ENCODE measurements at places on chromosomes 7 and 10.
A peak's percentile ranks its signal among the peaks of the same experiment; 100 is the strongest.

GRCh38 chr10:88805361-88805760, 2.8 kb downstream of the LIPM start:
- DNase-seq = no peak

DNA sequence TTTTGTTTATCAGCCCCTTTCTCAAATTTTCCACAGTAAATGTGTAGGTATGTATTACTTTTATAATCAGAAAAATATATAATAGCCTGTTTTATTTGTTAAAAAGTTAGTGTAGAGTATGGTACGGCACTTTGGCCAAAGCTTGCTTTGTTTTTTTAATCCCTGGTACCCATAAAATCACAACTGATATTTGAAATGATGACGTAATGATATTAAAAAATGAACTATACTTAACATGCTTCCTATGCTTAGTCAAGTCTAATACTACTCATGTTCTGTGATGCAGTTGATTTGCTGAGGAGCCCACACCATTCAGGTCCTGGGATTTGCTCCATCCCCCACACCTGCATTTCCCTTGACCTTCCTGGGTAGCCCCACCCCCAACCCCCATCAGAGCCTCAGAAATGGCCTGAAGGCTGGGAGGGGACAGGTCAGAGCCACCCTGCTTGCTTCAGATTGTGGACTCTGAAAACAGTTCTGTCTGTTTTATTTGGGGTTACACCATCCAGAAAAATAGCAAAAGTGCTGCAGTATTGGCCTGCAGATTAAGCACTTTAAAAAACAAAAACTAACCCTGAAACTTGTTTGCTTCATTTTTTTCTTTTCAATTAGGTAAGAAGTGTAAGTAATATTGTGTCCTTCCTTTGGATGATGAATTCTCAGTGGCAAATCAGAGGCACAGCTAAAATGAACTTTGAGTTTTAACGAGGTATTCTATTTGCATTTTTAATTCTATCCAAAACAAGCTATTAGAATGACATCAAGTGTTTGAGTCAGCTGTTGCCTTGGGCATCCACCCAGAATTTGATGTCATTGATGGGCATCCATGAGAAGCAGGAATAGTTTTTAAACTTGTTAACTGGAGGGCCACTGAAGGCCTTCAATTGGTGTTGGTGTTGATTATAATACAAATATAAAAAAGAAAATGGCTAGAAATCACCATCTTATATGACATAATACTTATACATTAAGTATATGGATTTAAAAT, 23.3 kb downstream of the PLCE1 start:
- DNase-seq = no peak

GRCh38 chr10:127840884-127841283, 51.9 kb downstream of the CLRN3 start:
- no peak for DNase-seq

DNA sequence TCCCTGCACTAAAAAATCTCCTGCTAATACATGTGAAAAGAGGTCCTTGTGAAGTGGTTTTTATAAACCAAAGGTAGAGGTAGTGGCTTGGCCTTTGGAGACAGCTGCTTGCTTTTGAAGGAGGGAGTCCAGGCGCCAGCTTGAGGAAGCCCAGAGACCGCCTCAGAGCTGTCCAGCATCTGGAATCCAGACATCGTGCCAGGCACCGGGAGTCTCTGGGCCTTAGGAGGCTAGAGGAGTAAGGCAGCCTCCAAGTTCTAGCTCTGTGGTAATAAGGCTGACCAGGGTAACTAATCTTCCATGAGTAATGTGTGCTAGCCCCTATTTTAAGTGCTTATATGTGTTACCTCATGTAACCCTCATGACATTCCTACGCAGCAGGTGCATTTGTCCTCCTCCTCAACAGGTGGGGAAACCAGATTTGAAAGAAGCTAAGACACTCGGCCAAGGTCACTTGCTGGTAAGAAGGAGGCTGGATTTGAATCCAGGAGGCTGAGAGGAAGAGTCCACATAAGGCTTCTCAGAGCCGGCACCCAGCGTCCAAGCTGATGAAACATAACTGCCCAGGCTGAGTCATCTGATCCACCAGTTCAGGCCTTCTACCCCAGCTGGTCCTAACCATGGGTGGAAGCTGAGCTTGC, 26.1 kb downstream of the PRLHR start:
- DNase-seq = no peak

GRCh38 chr7:155789001-155789725, 23.1 kb downstream of the SHH start:
- DNase-seq = no peak

DNA sequence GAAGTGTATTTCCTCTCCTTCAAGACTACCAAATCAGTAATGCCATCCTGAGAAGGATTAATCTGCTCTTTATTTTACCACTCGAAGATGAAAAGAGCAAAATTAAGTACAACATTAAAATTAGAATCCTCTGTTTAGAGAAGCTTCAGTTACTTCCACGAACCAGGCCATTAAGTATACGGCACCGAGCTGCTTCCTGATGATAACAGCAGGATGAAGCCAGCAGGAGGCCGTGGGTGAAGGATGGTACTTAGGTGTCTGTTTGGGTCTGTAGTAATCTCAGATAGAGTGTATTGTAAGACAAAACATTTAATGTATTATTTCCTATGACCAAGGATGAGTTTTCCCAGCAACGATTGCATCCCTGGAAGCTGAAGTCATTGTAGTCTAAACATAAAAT, 362.8 kb downstream of the SFMBT2 start:
- no peak for DNase-seq

- DNase-seq = peak; percentile 88
Measured at GRCh38 chr7:7857143-7857583, 111.4 kb upstream of the GLCCI1 start.

DNA sequence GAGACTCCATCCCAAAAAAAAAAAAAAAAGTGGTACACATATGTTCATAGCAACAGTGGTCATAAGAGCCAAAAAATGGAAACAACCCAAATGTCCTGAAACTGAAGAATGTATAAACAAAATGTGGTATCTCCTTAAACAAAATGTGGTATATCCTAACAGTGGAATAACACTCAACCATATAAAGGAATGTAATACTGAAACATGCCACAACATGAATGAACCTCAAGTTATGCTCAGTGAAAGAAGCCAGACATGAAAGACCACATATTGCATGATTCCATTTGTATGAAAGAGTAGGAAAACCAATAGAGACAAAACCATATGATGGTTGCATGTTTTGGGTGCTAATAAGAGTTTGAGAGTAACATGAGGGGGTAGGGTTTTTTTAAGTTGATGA, 3.1 kb downstream of the GJC3 start:
- no peak for DNase-seq

DNA sequence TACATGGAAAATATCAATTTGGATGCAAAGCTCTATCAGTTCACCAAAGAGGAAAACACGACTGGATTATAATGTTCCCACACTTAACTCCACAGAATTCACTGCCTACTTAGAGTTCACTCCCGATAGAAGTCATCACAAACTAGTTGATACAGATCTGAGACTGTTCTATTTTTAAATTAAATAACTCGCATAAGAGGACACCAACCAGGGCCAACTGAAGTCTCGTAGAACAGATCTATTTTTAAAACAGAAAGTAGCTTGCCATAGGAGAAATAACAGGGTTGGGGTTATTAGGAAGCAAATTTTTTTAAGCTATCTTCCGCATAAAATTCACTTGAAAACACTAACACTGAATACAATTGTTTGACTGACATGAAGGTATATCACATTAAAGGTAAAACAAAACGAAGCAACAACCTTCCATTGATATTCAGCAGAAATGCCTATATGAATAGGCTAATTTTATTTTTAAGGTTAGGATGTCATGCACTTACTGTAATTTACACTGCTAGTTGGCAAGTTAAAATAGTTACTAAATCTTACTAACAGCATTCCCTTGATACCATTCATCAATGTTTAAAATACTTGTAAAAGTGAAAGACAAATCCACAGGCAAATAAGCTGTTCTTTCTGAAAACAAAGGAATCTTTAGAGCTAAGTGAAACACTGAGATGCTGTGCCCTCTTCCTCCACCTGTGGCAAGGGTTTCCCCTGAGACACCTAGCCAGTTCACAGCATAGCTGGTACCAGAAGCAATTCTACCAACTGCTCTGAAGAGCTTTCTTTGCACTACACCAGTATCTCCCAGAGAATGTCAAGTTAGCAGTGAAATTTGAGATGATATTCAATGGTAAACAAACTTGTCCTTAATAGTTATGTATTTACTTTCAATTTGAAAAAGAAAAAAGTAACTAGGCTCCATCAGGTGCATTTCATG, 186.7 kb upstream of the ANK3 start:
- DNase-seq = no peak

DNA sequence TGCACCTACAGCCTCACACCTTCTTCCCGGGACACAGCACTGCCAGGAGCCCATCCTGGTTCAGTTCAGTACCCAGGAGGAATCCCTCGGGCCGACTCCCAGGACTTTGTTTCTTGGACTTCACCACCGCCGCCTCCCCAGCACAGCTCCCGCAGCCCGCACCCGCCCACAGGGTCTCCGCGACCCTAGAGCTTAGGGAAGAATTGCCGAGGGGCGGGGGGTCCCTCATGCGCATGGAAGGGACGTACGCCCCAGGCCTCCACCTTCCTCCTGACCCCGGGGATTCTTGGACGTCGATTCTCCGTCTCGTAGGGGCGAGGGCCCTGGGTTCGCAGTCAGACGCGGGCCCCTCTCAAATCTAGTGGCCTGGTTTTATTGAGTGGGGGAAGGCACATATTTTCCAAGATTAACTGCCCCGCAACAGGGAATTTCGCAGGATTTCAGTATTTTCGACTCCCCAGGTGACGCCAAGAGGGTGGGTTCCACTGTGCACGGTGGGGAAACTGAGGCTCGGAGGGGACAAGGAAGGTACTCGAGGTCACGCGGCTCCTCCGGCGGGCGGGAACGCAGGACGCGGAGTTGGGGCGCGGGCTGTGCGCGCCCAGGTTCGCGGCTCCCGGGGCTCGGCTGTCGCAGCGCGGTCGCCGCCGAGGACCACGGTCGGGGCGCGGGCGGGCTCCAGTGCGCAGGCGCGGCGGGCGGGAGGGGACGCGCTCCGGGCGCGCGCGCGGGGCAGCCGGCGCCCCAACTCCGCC, at the start of gene ADCY1:
TSS of gene ADCY1 (plus strand) at position 708 of the 755 bp plus-strand sequence. CDS start 176 bp downstream, outside the sequence.
- DNase-seq = no peak

DNA sequence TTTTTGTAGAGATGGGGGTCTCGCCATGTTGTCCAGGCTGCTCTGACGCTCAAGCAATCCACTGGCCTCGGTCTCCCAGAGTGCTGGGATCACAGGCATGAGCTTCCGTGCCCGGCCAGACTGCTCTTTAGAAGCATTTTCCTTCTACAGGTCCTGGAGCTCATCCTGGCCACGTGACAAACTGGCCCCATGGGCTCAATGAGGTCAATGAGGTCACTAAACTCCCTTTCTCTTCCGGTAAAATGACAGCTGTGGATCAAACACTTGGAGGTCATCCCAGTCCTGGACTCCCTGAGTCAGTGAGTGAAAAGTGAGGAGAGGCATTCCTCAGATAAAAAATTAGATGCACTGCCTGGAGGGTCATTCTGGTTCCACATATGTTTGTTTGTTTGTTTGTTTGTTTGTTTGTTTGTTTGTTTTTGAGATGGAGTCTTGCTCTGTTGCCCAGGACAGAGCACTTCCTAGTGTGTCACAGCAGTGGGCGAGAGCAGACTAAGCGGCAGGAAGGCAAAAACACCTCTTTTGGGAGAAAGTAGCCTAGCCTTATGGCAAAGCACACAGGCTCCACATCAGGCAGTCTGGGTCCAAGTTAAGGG, 134.9 kb downstream of the TNS3 start:
- no peak for DNase-seq
